ENCODE measurements at places on chromosomes 16 and 17.

DNA sequence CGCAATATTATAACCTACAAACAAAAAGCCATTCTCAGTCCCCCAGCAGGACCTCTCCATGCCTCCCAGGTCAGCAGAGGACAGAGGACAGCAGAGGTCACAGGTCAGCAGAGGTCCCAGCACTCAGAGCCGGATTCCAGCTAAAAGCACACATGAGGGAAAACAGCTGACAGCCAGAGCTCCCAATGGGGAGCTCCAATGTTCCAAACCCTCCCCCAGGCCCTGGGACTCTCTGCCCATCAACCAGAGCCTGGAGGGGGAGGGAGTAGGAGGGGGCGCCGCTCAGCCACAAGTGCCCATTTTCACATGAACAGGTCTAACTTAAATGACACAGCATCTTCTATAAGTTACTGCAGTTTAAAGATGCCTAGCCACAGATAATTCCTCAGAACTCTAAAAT, 77.5 kb downstream of the ANKRD11 start:
- DNase-seq: no peak

DNA sequence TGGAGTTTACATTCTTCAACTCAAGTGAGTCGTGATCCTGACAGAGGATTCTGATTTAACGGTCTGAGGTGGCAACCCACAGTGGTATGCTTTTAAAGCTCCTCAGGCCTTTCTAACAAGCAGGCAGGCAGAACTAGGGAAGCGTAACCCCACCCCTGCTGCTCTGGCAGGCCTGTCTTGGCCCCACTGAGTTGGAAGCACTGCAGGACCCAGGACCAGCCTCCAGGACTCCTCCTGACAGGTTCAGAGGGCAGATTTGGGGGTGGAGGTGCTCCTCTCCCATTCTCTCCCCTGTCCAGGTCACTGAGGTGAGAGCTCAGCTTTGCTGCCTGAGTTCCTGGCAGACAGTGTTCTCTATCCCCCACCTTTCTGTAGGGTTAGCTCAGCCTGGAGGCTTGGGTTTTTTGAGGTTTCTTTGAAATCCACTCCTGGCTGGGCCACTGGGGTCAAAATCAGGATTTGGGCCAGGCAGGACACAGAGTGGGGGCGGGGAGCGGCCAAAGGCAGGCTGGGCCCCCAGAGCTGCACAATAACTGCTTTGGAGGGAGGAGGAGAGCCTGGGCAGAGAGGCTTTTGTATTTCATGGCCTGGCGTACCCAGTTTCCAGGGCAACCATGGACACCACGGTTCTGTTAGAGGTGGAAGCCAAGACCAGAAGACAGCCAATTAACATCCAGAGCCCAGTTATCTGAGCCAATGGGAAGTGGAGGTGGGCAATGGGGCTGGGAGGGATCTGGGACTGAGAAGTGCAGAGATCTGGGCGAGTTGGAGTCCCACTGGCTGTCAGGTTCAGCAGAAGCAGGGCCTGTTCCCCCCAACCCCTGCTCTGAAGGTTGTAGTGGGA, 9.5 kb downstream of the MRPL27 start:
- no peak for DNase-seq

GRCh38 chr16:88058136-88058535, 106.9 kb downstream of the BANP start:
- DNase-seq: no peak

DNA sequence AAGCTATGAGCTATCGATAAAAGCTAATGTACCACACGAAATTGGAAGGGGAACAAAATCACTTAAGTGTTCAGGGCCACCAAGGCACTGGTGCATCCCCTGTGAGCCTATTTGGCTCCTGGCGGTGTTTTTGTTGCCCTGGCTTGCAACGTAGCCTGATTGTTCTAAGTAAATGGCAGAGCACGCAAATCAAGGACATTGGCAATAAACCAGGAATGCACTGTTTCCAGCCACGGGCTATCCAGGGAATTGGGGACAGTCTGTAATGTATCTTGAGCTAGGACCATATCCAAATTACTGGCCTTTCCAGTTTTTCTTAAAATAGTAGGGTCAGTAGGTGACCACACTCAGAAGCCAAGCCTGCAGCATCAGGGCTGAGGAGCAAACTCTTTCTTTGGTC, 734.0 kb downstream of the MAF start:
- no peak for DNase-seq
